ENCODE measurements at places on chromosomes 7 and 10.

DNA sequence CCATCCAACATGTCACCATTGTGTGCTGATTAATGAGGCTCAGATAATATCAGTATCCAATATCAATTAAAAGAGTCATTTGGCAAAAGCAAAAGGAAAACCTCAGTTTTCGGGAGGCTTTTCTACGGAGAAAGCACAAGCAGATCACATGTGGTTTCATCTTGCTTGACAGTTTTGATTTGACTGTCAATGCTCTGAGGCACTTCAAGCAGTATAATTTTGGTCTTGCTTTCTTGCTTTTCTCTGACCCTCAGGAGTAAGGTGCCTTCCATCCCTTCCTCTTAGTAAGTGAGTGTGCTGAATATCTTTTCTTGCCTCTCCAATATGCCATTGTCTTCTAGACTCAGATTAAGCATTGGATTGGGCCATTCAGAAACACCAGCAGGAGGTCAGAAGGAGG, 115.5 kb upstream of the CALCR start:
- no peak for DNase-seq

DNA sequence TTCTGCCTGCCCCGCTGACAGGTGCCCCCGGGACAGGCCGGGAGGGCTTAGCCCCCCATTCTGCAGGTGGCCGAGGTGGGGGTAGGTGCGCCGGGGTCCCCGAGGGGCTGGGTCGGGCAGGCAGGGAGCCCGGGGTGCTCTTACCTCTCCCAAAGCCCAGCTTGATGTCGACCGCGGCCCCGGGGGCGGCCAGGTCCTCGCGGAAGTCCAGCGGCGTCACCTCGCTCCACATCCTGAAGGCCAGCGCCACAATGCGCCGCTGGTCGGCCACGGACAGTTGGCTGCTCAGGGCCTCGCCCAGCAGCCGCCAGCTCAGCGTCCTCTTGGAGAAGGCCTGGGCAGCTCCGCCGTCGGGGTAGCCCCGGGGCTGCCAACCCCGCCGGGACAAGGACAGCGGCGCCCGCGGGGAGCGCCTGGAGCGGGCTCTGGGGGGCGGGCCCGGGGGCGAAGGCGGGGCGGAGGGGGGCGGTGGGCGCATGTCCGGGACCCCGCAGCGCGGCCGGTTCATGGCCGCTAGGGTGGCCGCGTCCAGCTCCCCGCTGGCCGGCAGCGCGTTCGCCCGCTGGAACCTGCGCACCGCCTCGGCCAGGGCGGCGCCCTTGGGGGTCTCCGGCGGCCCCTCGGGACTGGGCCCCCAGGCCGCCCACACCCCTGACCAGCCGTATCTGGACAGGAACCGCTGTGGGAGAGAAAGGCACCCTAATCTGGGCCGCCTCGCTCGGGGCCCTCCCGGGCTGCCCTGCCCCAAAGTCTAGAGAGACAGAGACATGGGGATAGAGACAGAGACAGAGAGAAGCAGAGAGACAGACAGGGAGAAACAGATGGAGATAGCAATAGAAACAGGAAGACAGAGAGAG, 1.7 kb downstream of the MMP21 start:
- peak; percentile 44 for DNase-seq

DNA sequence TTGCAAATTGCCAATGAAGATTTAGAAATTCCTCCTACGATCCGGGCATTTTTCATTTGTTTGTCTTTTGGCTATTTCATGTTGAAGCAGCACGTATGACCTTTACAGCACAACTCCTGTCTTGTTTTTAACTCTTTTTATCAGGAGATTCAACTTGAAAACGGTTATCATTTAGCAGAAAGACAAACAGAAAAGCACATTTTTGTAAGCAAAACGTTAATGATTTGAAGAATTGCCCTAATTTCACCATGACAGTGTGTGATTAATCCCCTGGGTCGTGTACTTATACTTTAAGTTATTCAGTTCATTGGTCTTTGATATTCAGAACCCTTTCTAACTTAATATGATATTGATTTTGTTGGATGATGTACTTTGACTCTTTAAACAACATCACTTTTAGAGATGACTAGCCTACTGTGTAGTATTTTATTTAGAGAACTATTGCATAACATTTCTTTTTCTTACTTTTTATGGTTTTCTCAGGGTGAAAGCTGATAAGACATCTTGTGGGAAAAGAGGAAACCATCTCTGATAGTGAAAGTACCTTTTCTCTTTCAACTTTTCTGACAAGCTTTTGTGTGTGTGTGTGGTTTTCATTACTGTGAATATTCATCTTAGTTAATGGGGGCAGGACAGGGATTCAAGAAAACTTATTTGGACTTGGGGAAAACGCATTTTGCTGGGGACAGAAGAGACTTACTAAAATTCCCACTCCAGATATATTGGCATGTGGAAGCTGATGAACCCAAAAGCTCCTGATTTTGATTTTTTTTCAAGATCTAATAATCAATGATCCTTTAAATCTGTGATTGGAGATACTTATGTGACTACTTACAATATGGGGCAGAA, 8.1 kb downstream of the HHEX start:
- DNase-seq: no peak

- DNase-seq: no peak
Observed at GRCh38 chr7:7895004-7895650, 73.5 kb upstream of the GLCCI1 start.

DNA sequence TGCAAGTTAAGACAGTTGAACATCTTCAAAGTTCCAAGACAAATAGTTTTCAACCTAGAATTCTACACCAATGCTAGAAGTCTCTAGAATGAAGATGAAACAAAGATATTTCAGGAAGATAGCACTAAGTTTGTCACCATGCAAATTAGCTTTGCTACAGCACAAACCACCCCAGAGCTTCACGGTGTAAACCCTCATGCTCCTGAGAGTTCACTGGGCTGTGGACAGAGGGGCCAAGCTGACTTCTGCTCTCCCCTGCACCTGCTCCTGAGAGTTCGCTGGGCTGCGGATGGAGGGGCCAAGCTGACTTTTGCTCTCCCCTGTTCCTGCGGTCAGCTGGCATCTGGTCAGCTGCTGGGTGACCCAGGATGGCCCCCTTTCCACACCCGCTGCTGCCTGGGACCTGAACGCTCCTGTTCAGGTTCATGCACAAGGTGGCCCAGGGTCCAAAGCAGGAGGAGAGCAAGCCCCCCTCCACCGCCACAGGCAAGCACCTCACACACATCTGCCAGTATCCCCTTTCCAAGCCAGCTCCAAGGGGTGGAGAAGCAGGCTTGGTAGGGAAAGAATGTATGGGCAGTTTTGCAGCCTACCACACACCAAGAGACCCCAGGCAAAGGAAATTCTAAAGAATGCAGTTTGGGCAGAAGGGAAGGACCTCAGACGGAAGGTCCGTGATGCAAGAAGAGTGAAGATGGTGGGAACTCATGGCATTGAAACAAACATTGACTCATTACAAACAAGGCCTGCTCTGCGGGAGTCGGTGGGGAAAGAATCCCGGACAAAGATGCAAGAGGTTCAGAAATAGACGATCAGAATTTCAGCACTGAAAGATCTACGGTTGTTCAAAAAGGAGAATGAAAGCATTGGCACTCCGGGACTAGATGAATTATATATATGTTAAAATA, 137.8 kb upstream of the PPP2R2D start:
- no peak for DNase-seq

DNA sequence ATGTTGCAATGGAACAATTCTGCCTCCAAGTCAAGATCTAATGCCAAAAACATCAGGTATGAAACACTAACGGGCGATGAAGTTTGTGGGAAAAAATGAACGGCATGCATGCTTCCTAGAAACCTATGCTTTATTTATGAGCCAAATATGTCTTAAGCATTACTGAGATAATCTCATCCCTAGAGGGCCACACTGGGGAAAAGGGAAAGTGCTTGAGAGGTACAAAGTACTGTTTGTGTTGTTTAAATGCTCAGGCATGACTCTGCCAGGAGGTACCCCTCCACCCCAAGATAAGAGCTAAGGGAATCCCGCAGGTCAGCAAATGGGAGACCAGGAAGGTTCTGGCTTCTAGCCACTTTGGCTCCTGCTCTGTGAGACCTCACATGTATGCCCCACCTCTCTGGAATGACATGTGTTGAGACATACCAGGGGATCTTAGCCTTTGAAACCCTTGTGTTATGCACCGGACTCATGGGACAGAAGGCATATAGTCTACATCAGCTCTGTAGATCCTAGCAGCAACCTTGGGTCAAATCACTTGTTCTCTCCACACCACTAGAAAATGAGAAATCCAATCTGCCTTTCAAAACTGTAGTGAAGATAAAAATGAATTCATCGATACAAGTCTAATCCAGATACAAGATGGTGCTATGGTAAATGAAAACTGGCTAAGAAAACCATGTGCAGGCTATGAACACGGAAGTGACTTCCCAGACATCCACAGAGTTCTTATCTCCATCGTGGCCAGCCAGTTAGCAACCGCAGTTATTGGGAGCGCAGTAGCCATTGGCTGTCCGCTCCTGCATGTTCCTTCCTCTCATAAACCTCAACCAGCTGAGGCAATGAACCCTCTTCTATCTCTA, 61.0 kb downstream of the CREB3L2 start:
- DNase-seq: no peak

- DNase-seq: no peak
Observed at GRCh38 chr7:8176370-8177081, 85.4 kb downstream of the ICA1 start.

GRCh38 chr10:57249615-57250281, 888.7 kb upstream of the ZWINT start:
- DNase-seq: no peak

DNA sequence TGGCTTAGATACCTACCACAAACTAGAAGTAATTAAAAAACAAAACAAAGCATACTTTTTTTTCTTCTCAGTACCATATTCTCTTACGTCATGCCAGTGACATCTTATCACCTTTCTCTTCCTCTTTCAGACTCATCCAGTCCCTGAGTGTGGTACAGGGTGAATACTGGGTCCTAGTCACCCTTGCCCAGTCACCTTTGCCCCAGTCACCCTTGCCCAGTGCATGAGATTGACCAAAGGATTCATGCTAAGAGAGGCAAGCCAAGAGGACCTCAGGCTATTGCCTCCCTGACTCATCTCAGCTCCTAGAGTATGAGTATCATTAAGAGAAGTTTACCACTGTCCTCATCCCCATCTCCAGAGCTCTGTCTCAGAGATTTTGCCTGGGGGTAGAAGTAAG, 10.0 kb upstream of the TSPAN12 start:
- DNase-seq: no peak

DNA sequence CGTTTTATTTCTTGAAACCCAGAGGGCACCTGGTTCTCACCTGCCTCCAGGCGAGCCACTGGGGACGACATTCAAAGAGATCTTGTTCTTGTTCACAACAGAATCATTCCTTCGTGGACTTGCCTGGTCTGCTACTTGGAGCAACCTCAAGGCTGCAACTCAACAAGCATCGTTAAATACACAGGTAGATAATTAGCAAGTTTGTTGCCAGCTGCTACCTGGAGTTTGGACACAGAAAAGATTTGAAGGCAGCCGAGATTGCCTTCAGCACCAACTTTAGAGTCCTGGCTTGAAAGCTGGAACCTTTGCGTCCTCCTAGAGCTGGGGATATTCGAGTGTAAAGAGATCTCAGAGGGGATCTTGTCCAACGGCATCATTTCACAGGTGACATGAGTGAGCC, 89.6 kb upstream of the C7orf33 start:
- DNase-seq: no peak

- DNase-seq: peak; percentile 86
Observed at GRCh38 chr10:124560377-124561105, 98.9 kb downstream of the LHPP start.

DNA sequence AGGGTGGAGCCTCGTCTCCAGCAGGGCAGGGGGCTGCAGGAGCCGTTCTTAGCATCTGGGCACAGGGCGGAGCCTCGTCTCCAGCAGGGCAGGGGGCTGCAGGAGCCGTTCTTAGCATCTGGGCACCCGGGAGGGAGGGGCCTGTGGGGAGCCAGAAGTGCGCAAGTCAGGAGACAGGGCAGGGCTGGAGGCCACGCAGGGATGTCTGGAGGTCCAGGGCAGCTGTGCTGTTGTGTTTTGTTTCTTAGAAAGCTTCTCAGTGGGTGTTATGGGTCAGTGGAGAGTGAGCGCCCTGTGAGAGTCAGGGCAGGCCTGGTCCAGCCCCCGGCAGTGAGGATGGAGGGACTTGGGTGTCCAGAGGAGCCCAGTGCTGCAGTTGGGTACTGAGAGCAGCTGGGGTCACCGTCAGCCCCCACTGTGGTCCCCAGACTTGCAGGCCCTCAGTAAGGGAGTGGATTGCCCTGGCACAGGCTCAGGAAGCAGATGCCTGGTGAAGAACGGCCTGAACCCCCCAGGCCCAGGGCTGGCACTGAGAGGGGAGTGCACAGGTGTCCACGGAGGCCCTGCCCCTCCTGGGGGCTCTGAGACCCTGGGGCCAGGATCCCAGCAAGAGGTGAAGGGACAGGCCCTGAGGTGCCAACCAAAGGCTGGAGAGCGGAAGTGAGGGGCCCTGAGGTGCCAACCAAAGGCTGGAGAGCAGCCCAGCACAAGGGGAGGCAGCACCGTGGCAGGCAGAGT, 29.8 kb downstream of the FAM20C start:
- DNase-seq: no peak

GRCh38 chr10:8404721-8405120, 350.2 kb downstream of the GATA3 start:
- no peak for DNase-seq

- DNase-seq: peak; percentile 91
Observed at GRCh38 chr10:113073549-113074189, 123.6 kb downstream of the TCF7L2 start.

DNA sequence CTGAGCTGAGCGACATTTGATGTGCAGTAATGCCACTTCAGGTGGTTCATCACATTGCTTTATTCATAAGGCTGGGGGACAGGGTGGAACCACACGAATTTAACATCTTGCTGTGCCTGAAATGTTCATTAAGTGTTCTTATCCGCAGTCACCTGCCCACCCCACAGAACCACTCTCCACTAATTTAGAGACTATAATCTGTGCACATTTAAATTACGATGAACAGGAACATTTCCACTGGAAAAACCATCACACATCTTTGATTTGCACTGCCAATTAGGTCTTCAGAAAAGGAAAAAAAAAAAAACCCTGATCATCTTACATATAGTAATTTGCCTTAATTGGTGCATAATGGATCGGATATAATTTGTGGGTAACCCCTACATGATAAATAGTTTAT, 2.3 kb downstream of the CDCA7L start:
- no peak for DNase-seq

DNA sequence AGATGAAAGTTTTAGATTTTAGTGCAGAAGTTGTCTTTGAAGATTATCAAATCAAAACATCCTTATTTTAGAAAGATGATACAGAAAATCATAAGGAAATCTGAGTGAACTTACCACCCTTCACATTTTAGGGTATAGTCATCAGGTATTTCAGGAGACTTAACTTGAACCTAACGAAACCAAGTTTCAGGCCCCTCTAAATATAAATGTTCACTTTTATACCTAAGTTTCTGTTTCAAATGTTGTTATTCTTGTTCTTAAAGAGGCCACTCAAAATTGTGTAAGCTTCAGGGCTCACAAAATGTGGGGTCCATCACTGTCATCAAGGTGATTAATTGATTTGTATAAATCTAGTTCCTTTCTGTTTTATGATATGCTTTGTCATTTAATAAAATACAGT, 216.2 kb downstream of the KIAA1217 start:
- no peak for DNase-seq

GRCh38 chr10:126294451-126294850, 93.8 kb downstream of the ADAM12 start:
- no peak for DNase-seq

- no peak for DNase-seq
Observed at GRCh38 chr10:131155876-131156230, 155.7 kb downstream of the TCERG1L start.

GRCh38 chr10:99357691-99358090, 28.5 kb downstream of the CNNM1 start:
- DNase-seq: no peak

All from GM03348 (cell line).